EH (cell line): ENCODE measurements at places on chromosomes 1 and 21.

DNA sequence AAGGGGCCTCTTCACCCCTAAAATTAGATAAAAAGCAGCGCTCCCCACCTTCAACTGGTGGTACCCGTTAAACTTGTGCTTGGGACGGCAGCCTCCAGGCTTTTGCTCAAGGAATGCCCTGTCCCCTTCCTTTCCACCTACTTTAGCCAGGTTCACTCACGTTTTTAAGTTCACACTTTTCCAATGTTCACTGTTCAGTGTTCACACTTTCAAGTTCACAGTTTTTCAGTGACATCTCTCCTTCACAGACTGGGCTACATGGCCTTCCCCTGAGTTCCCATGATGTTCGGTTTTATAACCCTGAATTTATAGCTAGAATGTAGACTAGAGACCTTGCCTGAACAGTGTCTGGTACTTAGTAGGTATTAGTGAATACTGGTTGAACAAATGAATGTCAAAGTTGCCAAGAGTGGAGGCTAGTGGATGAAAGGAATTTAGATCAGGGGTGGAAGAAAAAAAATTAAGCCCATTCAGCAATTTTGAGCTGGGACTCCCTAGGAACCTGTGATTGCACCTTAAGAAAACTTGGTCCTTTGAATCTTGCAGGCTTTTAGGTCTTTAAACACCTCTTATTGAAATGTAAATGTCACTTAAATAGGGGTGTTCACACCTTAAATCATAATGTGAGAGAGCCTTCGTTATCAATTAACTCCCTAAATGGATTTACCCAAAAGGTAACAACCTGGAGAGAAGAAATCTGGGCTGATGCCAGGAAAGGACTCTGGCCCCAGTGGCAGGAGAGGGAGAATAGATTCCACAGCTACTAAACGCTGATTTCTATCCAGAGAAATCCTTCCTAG lies 12.3 kb downstream of the BTG2 start:
- no peak for DNase-seq

DNA sequence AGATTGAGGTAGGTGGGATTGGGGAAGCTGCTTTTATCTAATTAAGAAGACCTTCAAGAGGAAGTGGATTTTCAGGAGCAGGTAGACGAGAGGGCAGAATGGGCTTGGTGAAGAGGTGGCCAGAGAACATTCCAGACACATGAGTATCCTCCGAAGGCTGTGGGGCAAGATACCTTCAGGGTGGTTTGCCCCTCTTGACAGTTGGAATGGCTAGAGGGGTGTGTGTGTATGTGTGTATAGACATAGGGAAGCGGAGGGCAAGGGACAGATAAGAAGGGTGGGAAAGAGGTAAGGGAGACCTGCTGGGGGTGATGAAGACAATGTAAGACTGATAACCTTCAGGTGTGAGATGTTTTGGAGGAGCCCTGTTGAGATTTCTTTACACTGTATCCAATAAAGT lies 46.8 kb upstream of the TSPAN2 start:
- DNase-seq: no peak

- no peak for DNase-seq
Measured at GRCh38 chr1:161019751-161020495, 1.0 kb downstream of the F11R start.

- DNase-seq: peak; percentile 13
Measured at GRCh38 chr1:241532162-241532531, at the start of gene KMO. KMO (plus strand) TSS chr1:241532378; CDS start chr1:241532445, 67 bp downstream.

DNA sequence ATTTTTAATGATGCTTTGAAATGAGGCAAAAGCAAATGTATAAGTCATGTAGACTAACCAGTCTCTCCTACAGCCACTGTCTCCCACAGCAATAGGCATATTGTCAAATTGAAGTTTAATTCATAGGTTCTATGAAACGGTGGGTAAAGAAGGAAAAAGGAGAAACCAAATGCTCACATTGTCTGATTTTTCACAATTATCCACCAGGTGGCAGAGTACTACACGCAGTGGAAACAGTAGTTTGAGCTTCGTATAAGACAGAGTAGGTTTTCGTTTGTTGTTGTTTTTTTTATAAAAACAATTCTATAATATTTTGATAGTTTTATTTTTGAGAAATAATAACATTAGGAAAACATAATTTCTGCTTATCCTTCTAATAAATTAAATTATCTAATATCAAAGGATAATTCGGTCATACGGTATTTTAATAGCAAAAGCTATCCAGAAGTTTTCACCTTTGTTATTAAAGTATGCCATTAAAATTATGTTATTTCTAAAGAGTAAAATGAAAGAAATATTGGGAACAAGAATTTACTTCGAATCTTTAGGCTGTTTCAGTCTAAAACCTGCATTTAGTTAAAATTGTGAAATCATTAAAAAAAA lies 39.1 kb downstream of the TYW3 start:
- DNase-seq: peak; percentile 53

DNA sequence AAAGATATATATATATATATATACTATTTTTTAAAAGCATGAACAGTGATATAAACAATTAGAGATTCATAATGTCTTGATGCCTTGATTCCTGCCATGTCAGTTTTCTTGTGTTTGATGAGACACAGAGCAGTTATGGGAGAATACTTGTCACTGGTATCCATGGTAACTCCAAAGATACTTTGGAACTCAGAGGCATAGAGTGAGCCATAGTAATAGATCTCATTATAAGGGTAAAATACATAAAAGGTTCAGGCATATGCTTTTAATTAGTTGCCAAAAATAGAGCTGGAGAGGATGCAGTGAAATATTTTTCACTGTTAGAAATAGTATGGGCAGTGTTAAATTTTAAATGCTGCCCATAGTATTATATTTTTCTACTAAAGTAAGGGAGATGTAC lies 134.1 kb downstream of the SYT14 start:
- DNase-seq: peak; percentile 62

DNA sequence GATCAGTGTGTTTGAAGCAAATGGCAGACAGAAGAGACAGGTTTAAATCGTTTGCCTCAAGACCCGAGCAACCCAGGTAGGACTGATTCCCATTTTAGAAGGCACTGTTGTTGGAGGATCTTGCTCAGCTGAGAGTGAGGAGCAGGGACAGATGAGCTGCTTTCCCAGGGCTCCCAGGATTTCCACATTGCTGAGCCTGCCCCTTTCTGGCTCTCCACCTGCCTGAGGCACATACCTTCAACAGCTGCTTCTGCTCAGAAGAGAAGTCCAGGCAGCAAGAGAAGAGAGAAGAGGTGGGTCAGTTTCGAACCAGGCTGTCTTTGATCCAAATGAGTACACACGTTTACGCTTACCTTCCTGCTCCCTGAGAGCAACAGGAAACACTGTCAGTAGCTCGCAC lies 5.7 kb downstream of the TNNT2 start:
- DNase-seq: no peak

- peak; percentile 37 for DNase-seq
Measured at GRCh38 chr1:28509705-28510272, 3.9 kb downstream of the RCC1 start.
